Effector CD8-positive, alpha-beta T cell (primary cell): ENCODE measurements at places on chromosomes 2 and 18.

- no peak for DNase-seq
Measured at GRCh38 chr2:69046221-69046662, 33.3 kb downstream of the ANTXR1 start.

GRCh38 chr2:143645921-143646645, 516.9 kb downstream of the ARHGAP15 start:
- DNase-seq, result no peak

DNA sequence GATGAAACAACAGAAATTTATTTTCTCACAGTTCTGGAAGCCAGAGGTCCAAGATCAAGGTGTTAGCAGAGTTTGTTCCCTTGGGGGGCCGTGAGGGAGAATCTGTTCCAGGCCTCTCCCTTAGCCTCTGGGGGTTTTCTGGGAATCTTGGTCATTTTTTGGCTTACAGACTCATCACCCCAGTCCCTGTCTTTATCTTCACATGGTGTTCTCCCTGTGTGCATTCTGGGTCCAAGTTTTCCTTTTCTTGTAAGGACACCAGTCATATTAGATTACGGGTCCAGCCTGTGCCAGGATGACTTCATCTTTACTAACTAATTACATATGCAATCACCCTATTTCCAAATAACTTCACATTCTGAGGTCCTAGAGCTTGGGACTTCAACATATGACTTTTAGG, 292.5 kb upstream of the TRIB2 start:
- no peak for DNase-seq

GRCh38 chr2:196277002-196277401, 105.6 kb upstream of the STK17B start:
- no peak for DNase-seq

DNA sequence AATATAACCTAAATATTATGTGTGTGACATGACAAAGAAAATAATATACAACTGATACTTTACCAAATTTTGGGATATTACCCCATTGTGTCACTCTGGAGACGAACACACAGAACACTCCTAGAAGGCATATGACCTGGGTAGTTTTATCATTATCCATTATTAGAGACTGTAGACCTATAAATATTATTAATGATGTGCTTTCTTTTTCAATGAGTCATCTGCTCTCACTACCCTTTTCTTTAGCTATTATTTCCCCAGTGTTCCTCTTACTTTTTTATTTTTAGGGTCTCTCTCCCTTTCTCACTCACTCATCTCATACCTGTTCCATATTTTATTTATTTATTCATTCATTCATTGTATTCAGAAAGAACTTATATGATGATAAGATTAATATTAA, 143.3 kb upstream of the ITGA4 start:
- DNase-seq, result no peak

DNA sequence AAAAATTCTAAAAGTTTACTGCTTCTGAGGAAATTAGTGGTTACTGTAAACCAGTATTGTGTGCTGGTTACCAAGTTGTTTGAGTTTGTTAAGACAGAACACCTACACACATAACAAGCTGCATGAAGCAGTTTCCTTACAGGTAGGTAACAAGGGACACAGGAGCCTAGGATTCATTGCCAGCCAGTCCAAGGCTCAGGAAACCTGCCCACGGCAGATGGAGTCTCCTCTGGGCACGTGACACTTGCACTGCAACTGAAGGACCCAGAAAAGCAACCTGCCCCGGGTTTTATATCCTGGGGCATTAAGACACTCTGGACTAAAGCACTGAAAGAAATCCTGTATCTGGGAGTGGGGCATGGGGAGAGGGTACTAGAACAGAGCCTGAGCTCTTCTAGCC, 639.3 kb downstream of the ADCYAP1 start:
- no peak for DNase-seq

GRCh38 chr2:149192427-149192826, 138.0 kb upstream of the LYPD6 start:
- DNase-seq, result no peak

- DNase-seq, result no peak
Measured at GRCh38 chr2:133303150-133303549, 265.1 kb downstream of the NCKAP5 start.

- no peak for DNase-seq
Measured at GRCh38 chr2:142914507-142915313, 37.2 kb downstream of the KYNU start.

DNA sequence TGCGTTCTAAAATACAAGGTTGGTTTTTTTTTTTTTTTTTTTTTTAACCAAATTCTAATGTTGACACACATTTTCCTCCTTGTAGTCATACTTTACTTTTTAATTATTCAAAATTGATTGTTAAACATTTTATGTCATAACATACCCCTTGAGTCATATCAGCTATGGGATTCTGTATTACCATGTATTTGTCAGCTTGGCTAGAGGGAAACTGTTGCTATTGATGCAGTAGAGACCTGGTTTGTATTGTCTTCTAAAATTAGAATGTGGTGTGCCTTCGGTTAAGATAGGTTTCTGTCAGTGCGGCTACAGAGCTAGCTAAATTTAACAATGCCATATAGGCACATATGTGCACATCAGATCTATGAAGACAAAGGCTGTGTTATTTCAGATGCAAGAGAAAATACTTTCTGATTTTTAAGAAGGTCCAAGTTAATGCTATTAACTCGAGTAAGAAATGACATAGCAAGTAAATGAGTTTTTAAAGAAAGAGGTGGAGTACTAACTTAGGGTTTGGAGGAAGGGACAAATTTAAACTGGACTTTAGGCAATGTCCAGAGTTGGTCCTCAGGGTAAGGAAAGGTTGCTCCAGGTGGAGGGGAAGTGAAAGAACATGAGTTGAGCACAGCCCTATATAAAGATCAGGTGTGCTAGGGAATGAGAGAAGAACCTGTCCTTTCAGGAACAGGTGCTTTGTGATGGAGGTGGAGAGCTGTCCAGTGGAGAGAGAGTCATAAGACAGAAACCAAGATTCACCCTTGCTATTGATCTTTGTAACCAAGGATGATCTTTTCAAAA, 152.3 kb downstream of the PRPF40A start:
- no peak for DNase-seq

DNA sequence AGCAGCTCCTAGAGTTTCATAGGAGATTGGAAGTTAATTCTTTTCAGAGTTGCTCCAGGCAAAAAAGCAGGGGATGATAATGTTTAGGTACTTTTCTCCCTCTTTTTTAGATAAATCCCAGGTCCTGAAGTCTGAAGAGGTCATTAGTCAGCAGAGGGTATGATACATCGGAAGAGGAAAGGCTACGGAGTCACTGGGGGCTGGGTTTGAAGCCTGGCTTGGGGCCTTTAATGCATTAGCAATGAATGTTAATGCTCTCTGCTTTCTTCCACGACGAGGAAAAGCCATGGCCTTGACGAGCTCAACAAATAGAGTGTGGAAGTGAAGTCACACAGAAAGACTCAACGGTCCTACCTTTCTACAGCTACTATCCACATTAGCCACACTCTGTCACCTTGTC, 235.1 kb downstream of the NCKAP5 start:
- no peak for DNase-seq
